ENCODE measurements at places on chromosomes 6 and 20.

GRCh38 chr6:140436023-140436811 is 1061.8 kb upstream of the CITED2 start:
- no peak for DNase-seq

DNA sequence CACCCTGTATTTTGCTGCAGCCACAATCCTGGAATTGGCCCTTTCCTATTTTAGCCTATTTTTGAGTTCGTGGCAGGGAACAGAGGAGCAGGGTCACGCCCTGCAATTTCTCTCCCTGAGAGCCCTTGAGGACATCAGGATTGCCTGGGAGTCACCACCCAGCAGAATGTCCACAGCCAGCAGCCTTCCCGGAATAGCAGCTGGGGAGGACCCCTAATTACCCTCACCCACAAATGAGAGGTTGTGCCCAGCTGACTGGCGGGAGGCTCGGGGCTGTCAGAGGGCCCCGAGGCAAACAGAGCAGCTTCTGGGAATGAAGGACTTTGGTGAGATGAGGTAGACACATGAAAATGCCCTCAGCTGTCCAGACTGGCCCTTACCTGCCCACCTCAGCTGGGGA is 165.1 kb downstream of the PREX1 start:
- DNase-seq: no peak

- DNase-seq: no peak
These were observed 144.9 kb downstream of the TFAP2A start for GRCh38 chr6:10269814-10270472.

DNA sequence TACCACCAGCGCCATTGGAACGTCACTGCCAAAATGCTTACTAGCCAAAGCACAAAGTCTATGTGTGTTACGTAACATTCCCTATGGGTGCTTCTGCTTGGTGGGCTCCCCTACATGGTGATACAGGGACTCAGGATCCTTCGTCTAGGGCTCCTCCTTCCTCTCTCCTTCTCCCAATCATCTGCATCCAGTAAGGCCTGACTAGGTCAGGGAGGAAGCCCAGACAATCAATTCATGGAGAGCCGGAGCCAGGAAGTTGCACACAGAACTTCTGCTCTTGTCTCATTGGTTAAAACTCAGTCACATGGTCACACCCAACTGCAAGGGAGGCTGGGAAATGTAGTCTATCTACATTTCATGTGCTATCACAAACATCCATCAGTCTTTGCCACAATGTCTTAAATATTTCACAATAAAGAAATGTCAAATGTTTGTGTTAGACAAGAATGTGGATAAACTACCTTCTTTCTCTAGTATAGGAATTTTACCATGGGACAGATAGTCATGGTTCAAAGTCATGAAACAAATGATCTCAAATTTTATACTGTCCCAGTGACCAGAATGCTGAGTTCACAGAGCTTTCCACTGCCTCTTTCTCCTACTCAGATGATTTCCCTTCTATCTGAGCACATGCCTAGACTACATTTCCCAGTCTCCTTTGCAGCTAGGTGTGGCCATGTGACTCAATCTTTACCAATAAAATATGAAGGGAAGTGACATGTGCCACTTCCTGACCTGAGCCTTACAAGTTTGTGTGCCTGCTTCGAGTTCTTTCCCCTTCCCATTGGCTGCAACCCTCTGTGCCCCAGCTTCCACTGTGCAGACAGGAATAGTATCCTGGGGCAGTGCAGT is 9.3 kb upstream of the KCNK15 start:
- no peak for DNase-seq

DNA sequence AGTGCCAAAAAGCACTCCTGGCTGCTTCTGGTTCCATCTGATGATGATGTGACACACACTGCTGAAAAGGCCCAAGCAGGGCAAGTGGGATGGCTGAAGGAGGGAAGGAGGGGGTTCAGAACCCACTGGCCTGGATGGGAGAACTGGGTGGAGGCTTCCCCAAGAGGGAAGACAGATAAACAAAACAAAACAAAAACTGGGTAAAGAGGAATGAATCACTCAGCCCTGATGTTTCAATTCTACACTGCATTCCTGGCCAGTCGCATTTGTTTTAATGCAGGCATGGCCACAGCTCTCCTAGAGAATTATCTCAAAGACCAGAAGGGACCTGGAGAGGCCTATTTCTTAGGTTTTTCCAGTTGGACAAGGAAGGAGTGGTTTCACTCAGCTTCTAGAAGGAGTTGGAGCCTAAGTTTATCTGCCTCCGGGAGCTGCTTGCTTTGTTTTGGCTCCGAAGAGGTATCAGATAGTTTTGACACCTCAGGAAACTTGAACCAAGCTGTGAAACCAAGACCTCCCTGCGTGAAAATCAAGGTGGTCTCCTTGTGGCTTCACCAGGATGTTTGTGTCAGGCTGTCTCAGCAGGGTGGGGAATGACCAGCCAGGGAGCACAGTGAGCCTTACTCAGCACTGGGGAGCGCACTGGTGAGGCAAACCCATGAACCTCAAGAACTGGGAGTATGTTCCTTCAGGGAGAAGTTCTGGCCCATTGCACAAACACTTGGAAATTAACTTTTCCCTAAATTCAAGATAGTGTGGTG is 16.1 kb downstream of the TTPAL start:
- no peak for DNase-seq

- no peak for DNase-seq
These were observed 19.6 kb upstream of the ABT1 start for GRCh38 chr6:26576929-26577719.

DNA sequence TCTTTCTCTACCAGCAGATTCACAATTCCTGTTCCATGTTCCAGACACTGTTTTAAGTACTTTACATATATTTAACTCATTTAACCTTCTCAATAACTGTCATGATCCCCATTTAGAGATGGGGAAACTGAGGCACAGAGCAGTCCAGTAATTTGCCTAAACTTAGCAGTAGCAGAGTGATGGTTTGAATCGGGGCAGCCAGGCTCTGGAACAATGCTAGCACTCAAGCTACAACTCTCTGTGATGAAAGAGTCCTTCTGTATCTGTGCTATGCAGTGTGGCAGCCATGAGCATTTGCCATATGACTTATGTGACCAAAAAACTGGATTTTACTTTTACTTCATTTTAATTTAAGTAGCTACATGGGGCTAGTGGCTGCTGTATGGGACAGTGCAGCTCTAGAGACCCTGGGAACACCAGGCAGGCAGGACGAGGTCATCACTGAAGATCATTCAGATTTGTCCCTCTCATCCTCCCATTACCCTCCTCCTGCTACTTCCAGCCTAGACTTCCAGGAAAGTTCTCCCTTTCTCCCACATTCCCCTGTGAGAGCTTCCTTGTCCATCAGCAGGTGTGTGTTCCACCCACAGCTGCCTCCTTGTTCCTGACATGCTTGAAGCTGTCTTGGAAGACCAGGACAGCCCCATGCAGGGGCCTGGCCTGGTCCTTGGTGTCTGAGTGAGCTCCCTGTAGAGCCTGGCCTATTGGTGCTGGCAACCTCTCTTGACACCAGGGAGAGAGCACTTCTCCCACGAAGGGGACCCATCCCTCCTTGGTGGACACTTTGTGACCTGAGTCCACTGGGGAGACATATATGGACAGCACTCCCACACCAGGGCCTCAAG is 157.0 kb downstream of the MRPL14 start:
- DNase-seq: no peak

DNA sequence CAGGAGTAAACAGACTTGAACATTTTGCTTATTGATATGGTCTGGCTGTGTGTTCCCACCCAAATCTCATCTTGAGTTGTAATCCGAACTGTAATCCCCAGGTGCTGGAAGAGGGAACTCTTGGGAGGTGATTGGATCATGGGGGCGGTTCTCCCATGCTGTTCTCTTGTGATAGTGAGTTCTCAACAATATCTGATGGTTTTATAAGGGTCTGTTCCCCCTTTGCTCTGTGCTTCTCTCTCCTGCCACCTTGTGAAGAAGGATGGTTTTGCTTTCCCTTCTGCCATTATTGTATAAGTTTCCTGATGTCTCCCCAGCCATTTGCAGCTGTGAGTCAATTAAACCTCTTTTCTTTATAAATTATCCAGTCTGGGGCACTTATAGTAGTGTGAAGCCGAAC is 40.0 kb downstream of the MYLIP start:
- no peak for DNase-seq

Measured in GM19239 (cell line).